ENCODE measurements at places on chromosomes 4 and X. TPM values are rescaled to one million over a fixed set of nuclear protein-coding genes. Genes with fewer than 3 reads are reported as not detected.

DNA sequence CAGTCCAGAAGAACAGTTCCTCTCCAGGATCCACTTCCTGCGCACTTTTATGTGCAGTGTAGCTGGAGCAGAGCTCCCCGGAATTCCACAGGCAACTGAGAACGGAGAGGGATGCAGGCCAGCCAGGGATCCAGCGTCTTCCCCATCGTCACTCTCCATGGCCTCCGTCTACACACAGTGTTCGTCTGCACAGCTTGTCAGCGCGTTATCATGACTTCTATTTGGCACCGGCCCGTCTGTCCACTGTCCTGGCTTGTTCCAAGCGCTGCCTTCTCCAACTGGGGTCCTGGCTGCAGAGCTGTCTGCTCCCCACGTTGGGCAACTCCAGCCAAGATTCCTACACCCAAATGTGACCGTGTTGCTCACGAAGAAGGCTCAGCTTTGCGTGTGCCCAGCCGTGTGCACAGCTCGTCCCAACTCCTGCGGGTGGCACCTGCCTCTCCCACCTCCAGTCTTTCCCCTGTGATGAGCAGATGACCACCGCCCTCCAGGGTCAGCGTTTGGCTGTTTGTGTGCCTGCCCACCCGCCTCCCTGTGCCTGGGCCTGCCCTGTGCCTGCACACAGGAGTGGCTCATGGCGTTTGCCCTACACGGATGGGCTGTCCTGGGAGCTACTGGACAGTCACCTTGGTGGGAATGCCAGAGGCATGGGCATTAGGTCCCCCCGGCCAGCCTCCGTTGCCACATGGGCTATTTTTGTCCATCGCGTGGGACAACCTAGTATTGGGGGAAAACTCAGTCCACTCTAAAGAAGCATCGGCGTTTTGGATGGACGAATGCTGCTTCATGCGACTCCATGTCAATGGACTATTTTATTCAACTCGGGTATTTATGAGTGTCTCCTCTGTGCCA, 2.2 kb upstream of the CTBP1 start:
- DNase-seq: peak; percentile 71

The G3BP2 gene
- 119 TPM for total RNA-seq

The USP53 gene
- total RNA-seq: 30.0 TPM

The TBX22 gene
- not detected for total RNA-seq

DNA sequence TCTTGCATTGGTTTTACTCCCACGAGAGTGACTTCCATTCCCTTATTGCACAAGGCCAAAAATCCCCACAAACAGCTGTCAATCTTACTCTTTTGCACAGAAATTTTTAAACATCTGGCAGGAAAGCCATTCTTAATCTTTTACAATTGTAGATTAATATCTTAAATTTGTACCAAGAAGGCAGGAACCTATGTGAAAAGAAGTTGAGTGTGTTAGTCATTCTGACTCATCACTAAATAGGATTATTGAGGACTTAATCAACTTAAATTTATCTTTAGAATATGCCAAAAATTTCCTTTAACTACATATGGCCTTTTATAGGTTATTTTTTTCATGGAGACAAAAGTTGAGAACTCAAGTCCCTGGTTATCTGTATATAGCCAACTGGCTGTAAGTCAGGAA, 49.0 kb upstream of the VEGFC start:
- no peak for DNase-seq

Measured in left lung (tissue), 14 donors.